Choroid plexus epithelial cell (primary cell): ENCODE measurements at places on chromosomes 4 and X.
A peak's percentile ranks its signal among the peaks of the same experiment; 100 is the strongest.

DNA sequence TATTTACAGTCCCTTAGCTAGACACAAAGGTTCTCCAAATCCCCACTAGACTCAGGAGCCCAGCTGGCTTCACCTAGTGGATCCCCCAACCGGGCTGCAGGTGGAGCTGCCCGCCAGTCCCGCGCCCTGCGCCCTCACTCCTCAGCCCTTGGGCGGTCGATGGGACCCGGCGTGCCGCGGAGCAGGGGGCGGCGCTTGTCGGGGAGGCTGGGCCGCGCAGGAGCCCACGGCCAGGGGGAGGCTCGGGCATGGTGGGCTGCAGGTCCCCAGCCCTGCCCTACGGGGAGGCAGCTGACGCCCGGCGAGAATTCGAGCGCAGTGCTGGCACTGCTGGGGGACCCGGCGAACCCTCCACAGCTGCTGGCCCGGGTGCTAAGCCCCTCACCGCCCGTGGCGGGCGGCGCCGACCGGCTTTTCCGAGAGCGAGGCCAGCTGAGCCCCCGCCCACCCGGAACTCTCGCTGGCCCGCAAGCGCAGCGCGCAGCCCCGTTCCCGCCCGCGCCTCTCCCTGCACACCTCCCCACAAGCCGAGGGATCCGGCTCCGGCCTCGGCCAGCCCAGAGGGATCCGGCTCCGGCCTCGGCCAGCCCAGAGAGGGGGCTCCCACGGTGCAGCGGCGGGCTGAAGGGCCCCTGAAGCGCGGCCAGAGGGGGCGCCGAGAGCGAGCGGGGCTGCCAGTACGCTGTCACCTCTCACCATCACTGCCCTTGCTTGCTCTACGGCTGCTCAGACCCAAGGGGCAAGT lies 39.4 kb downstream of the WFS1 start:
- no peak for DNase-seq

DNA sequence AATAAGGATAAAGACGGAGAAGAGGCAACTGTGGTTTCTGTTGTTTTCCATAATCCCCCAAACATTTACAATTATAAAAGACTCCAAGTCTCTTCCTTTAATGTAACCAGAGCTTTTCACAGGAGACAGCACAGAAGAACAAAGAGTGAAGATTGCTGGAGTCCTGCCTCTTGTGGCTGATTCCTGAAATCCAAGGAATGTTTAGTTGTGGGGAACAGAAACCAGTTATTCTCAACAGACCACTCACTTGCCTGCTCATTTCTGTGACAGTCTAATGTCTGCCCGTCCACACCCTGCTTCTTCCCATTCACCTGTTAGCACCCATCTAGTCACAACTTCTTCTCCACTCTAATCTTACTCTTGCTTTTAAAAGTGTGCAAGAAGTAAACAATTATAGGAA lies 12.1 kb downstream of the TEX13B start:
- peak; percentile 15 for DNase-seq

- no peak for DNase-seq
These were observed 107.5 kb downstream of the GUCY2F start for GRCh38 chrX:109374262-109374960.

DNA sequence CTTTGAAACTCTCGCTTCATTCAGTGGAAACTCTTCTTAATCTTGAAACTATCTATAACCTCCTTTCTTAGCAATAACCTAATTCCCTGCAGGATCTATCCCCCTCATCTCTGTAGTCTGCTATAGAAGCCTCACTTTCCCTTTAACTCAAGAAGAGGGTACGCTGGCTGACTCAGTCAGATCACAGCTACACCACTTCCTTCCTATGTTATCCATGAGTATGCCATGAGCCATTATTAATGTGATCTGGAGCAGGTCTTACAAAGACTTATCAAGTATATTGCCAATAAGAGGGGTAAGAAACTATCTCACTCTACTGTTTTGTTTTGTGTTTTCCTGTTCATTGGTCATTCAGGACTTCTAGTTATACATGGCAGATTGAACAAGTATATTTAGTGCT lies 165.3 kb downstream of the PJA1 start:
- DNase-seq = no peak

DNA sequence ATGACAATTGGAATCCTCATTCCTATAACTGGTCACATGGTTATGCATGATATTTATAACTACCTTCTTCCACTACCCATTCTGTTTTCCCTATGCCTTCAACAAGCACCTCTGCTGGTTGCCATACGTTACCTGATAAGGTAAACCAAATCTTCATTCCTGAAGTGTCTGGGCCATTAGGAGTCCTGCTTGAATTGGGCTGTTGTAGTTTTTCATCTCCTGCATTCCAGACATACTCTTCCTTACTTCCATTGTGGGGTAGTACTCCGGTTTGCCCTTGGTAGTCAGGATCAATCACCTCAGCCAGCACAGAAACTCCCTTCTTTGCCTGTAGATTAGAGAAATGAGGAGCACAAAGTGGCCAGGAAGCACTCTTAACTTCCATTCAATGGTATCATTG lies 109.1 kb upstream of the LANCL3 start:
- no peak for DNase-seq

- no peak for DNase-seq
These were observed 13.6 kb upstream of the CCKAR start for GRCh38 chr4:26503844-26504243.

GRCh38 chrX:150887906-150888465 lies 10.5 kb downstream of the CD99L2 start:
- peak; percentile 38 for DNase-seq

- DNase-seq = peak; percentile 15
These were observed 466.8 kb upstream of the INTU start for GRCh38 chr4:127165971-127166370.

DNA sequence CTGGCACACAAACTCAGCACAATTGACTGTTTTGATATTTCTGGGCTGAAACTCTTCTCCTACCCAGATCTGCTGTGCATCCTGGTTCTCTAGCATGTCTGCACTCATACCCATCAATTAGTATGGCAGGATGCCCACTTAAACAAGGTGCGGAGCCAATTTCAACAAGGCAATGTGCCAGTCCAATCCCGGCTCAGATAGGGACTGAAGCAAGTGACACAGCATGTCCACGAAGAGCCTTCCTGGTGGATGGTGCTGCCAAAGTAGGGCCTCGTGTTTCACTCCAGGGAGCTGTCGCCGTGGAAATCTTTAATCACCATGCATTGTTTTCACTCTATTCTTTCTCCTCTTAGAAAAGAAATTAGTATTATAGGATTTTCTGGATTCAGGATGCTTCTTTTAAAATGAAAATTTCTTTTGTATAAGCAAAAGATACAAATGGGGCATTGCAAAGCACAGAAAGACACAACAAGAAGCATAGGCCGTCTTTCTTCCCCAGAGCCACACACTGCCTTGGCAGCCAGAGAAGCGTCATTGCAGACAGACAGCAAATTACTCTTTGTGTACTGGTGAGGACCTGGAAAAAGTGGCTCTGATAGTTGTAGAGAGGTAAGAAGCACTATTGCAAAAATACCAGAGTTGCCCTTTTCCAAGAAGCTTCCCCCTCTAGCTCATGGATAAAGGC lies 40.6 kb upstream of the LSM6 start:
- DNase-seq = no peak

- peak; percentile 69 for DNase-seq
These were observed 51.1 kb downstream of the SCML1 start for GRCh38 chrX:17788439-17788838.

- DNase-seq = peak; percentile 50
These were observed 5.9 kb downstream of the MRFAP1L1 start for GRCh38 chr4:6703786-6704185.

DNA sequence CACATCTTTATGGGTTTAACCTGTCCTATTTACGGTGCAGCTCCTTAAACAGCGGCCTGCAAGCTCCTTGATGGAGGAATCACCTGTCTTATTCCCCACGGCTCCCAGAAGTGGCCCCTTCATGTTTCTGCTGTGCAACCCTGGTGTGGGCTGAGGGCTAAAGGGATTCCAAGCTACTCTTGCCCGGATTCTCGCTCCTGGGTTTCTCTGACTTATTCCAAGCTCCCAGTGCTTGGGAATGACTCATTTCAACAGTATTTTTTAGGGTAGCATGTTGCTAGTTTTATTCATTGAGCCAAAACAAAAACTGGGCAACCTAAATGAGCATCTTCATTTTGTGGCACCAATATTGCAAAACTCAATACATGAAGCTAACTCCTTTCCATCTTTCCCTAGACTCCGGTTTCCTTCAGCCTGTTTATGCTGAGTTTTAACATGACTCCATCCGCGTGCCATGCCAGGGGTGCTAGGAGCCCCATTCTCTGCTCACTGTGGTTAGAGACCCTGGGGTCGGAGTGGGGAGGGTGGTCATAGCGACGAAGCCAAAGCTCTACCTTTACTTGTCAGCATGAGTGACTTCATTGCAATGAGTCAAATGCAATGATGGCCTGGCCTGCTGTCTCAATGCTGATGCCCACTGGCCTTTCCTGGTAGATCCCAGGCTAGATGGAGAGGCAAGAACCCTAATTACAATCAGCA lies 349.7 kb downstream of the NR3C2 start:
- DNase-seq = no peak

DNA sequence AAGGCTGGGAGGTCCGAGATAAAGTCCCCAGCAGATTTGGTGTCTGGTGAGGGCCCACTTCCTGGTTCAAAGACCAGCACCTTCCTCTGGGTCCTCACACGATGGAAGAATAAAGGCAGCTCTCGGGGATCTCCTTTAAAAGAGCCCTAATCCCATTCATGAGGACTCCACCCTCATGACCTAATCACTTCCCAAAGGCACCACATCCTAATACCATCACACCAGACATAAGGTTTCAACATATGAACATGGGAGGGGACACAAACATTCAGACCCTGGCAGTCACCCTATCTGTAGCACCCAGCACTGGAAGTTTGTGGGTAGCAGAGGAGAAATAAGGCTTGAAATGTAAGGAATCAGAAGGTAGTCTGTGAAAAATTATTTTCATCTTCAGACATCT lies 112.9 kb upstream of the NOCT start:
- DNase-seq = no peak

DNA sequence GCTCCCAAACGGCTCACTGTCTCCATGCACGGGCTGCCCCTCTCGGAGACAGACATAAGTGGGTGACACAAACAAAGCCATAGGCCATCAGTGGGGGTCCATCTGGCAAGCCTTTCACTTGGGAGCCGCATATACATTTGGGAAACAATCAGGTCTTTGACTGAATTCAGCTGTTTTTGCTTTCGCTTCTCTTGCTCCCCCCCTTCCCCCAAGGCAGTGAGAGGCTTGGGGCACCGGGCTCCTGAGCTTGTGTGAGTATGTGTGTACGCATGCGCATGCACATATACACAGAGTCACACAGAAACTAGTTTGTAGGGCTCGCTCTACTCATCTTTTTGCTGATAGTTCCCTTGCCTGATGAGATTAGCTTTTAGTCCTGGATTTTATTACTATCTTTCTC lies 284.4 kb downstream of the AFF2 start:
- peak; percentile 1 for DNase-seq
